Iris pigment epithelial cell (primary cell): ENCODE measurements at places on chromosomes 16 and 17.

GRCh38 chr17:28369684-28370034, 448 bp downstream of the VTN start:
- DNase-seq = no peak

GRCh38 chr16:57307365-57307764, 22.9 kb upstream of the PLLP start:
- no peak for DNase-seq

- DNase-seq = no peak
These were observed 31.5 kb downstream of the PIPOX start for GRCh38 chr17:29074488-29074887.

- peak; percentile 58 for DNase-seq
These were observed 4.8 kb downstream of the MT1A start for GRCh38 chr16:56643080-56643778.

GRCh38 chr17:65953316-65954147, 238.4 kb downstream of the CEP112 start:
- no peak for DNase-seq

- peak; percentile 69 for DNase-seq
These were observed 29.7 kb upstream of the RMI2 start for GRCh38 chr16:11315510-11315909.

DNA sequence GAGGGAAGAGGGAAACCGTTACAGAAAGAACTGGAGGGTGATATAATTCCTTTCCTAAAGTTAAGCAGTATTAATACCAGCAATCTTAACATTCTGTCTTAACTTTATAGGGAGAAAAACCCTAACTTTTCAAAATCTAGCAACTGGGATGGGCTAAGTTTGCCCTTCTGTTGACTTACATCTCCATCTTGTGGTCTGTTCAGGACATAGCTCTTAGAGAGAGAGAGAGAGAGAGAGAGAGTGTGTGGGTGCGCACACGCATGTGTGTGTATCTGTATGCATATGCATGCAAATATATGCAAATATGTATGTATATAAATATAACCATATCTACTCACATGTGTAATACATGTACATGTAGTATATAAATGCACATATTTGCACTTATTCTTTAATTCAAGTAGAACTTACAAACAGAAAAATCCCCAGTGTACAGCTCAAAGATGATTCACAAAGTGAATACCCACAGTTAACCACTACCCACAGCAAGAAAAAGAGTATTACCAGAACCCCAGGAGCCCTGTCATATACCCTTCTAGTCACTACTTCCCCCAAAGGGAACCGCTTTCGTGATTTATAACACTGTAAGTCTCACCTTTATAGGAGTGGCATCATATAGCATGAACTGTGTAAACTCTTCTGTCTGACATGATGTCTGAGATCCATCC, 46.5 kb downstream of the STX8 start:
- DNase-seq = peak; percentile 60

DNA sequence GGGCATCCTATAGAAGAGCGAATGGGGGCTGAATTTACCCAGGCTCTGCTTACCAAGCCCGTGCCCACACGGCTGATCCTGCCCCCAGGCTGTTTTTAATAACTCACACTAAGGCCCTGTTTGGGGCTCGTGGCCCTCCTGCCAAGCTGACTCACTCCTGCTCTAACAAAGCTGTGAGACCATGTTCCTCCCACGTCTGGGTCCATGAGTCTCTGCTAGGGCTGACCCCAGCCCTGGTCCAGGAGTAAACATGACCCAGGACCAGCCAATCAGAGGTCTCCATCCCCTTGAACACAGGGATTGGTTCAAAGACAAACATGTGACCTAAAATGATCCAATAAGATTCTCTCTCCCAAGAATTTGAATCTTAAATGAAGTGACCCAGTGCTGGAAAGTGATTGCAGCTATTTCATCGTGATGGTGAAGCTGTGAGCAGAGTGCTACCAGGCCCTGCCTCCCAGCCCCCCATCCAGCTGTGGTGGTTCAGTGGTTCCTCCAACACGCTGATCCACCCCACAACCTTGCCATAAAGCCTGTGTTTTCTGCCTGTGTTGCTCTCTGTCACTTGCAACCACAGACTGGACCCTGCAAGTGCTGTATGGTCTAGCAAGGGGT, 57.2 kb downstream of the C16orf82 start:
- peak; percentile 3 for DNase-seq

GRCh38 chr17:21493993-21494392, 117.8 kb downstream of the KCNJ12 start:
- no peak for DNase-seq

DNA sequence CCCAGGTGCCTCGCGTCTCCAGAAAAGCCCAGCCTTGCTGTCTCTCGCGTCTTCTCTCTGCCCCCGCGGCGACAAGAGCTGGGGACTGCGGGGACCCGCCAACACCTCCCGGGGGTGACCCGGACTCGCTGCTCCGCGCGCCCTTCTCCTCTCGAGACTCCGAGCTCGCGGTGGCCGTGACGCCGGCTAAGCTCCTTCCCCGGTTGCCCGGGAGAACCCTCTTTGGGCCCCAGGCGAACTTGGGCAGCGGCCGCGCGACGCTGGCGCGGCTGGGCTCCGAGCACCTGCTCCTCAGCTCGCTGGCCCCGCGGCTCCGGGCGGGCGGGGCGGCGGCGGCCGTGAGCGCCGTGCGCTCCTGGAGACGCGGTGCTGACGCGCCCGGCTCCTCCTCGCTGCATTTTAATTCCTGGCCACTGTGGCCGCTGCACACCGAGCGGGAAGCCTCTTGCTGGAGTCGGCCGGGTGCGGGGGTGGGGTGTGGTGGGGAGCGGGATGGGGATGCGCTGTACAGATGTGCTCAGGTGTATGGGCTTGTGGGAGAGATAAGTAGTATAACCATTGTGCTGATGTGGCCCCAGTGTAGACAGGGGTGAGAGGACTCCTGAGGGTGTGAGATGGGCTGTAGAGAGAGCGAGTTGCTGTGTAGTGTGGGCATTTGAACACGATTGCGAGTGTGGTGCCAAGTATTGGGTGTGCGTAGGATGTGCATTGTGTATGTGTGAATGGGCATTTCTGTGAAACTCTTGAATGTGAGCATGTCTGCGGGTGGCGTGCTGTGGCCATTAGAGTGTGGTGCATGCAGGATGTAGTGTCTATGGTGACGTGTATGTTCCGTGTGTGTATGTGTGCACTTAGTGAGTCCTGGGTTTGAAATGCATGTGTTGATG, at the start of gene ASIC2:
ASIC2 (minus strand) TSS at position 315 of the 887 bp plus-strand sequence.
- peak; percentile 11 for DNase-seq

DNA sequence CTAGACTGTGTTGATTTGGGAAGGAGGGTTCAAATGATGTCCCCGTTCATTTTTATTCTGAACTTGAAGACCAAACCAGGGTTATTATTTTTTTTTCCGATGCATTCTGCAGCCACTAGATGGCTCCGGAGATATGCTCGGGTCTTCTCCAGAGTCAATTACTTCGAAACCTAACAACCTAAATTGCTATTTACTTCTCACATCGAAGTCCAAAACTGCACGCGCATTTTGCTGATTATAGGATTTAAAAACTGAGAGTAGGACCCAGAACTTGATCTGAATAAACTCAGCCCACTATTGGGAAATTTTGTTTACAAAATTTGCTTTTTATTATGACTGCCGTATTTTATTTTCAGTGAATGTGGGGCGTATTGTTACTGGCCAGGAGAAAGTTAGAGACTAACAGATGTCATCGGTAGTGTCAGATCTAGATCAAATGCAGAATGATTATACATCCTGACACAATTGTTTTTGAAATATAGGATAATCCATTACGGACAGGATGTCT, 263.8 kb downstream of the HS3ST3A1 start:
- DNase-seq = peak; percentile 80

GRCh38 chr17:29791336-29792080, 138.5 kb downstream of the SSH2 start:
- no peak for DNase-seq

GRCh38 chr17:72604518-72604917, 483.7 kb downstream of the SOX9 start:
- no peak for DNase-seq

GRCh38 chr17:17567631-17568030, 23.9 kb downstream of the PEMT start:
- no peak for DNase-seq

DNA sequence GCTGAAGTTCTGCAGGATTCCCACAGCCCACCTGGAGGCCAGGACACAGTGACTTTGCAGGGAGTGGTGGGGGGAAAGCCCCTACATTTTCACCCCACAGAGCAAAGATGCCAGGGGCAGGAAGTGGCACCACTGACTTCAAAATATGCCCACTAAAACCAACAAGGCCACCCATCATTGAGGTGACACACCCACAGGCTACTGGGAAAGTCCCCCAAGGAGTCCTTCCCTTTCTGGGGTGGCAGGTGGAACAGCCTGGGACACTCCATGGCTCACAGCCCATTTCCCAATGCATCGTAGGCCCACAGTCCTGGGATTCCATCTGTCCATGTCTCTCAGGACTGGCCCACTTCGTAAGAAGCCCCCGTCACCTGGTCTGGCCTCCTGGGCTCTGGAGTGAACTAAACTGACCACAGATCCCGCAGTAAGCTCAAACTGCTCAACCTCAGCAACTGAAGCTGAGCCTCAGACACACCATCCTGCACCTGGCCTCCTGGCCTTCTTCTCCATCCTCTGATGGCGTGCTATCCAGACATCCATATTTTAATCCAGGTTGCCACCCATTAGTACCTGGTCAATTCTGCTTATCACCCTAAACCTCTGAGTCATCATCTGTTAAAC, 7.5 kb upstream of the CCL1 start:
- DNase-seq = no peak

- no peak for DNase-seq
These were observed 19.5 kb upstream of the MGAT5B start for GRCh38 chr17:76848670-76849069.

DNA sequence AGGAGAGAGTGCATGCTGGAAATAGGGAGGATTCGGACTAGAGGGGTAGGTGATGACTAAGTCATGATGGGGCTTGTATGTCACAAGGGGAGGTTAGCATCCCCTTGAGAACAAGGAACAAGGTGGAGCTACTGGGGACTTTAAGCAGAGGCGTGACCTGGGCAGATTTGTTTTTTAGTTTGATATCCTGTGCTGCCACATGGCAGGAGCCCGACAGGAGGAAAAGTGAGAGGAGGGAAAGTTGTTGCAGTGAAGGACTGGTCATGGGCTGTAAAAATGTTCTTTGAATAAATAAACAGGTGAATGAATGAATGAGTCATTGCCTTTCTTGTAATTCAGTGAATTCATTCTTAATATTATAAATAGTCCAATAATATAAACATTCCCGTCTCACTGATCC, 365.1 kb upstream of the CDH5 start:
- DNase-seq = peak; percentile 35

DNA sequence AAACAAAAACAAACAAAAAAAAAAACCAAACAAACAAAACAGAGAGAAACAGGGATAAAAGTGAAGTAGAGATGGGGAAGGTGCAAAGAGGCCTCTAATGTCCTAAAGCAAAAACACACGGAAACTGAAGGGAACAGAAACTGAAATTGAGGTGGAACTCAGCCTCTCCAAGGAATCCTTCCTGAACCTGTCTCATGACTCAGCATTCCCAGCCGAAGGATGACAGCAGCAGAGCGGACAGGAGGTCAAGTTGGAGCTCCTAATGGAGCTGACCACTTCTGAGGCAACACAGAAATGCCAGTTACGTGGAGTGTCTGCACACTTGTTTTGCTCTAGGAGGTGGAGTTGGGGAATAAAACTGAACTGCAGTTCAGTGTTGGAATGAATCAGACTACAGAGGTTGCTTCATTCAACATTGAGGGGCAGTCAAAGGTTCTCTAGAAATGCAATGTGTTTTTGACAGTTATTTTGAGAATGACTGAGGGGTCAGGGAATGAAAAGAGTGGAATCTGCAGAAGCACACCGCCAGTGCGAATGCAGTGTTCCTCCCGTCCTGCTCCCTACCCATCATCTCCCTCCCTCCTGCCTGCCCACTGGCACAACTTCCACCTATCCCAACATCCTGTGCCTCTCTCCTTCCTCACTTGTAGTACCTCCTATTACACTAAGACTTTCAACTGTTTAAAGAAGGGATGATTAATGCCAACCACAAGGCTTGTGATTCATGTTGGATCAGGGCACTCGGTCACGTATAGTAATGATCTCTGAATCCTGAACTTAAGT, 6.3 kb downstream of the UBE2O start:
- DNase-seq = peak; percentile 91

GRCh38 chr17:68061512-68062313, 26.2 kb downstream of the KPNA2 start:
- peak; percentile 29 for DNase-seq

DNA sequence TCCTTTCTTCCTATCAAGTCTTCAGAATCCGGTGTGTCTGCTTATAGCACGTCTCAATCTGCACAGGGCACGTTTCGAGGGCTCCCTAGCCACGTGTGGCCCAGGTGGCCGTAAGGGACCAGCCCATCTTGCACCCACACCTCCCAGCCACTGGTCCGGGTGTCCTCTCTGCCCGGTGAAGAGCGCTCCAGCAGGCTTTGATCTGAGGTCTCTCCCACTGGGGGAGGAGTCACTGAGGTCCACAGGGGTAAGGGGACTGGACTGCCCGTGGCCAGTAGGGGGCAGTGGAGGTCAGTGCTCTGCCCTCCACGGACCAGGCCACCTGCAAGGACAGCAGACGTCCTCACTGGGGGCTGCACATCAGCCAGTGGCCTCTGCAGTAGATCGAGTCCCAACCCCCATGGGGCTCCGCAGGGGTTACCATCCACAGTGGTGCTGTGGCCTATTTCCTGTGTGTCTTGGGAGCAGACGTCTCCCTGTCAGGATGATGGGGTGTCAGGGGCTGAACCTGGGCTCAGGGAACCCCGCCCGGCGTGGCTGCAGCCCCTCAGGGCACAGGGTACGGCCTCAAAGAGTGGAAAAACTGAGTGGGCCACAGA, 204.1 kb upstream of the CIBAR2 start:
- peak; percentile 54 for DNase-seq

GRCh38 chr16:66964049-66964448, 3.0 kb downstream of the CES3 start:
- DNase-seq = no peak

DNA sequence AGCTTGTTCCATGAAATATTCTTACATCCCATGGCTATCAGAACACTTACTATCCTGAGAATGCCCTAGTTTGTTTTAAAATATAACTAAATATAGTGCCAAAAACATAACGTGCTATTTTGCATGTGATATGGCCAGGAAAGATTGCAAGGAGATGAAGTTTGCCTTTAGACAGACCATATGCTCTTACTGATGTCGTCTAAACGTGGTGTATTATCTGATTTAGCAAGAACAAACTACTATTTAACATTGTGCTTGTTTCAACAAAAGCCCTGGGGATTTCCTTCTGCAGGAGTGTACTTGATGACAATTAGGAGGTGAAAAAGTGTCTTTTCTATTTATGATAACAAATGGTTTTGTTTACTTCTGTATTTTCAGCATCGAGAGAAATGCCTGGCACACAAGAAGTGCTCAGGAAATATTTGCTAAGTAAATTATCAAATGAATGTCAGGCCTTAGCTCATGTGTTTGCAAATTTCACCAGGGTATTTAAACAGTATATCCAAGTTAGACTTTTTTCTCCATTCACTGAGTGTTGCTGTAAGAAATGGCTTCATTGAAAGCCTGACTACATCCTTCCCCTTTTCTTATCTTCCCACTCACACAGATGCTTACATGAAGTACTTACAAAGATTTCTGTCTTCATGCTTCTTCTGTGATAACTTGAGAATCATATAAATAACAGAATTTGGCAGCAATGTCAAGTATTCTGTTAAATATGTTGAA, 1033.6 kb downstream of the CDH8 start:
- DNase-seq = no peak
